ENCODE measurements at places on chromosomes 12 and 14.

GRCh38 chr12:116502141-116502725 is 56.9 kb upstream of the MAP1LC3B2 start:
- no peak for DNase-seq

- DNase-seq, result no peak
These were observed 183.1 kb upstream of the HIF1A start for GRCh38 chr14:61512026-61512834.

DNA sequence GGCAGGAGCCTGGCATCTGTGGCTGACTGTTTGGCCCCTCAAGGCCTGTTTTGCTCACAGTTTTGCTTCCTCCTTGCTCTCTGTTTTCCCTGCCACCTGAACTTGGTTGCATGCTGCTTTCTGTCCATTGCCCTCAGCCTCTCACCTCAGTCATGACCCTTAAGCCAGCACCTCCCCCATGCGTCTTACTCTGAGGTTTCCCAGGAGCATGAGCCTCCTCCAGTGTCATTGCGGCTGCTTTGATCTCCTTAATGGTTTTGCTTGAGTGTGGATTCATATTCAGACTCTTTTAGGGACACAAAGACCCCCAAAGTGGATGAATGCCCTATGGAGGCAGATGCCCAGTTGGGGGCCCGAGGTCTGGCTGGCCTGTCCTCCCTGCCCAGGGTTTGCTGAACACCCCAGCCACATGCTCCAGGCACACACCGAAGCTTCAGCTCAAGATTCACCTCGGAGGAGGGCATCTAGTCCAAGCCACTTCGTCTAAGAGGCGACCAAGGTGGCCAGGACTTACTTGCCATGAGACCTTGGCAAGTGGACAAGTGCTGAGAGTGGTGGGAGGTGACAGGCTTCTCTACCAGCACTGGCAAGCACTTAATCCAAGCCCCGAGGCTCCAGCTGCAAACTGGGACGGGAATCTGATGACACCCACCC is 95.4 kb upstream of the DIO3 start:
- DNase-seq, result no peak

GRCh38 chr12:11578461-11578993 is 70.9 kb upstream of the ETV6 start:
- DNase-seq, result no peak

DNA sequence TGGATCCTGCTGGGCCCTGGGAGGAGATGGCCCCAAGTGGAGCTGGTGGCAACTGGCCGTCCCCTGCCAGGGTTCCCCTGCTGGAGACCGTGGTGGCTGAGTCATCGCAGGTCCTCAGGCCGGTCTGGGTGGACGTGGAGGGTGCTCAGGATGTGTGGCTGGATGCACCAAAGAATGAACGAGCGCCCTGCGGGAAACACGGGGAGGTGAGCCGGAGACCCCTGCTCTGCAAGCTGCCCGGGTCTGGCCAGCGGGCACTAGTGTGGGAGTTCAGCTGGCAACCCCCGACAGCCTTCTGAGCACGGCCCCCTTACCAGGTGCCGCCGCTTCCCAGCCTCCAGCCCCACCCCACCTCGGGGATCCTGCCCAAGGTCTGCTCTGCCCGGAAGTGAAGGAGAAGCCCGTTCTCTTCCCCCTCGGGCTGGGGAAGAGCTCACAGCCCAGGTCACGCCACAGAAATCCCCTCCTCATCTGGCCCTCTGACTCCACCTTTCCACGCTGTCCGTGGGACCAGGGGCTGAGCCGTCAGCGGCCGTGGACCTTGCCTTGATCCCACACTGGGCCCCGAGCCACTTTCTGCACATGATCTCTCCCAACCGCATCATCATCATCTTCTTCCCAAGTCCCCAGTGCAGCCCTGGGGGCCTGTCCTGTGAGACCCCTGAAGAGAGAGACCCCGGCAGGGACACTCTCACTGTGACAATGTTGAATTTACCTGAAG is 165.5 kb downstream of the KIF26A start:
- DNase-seq, result no peak

- DNase-seq, result peak; percentile 46
These were observed 11.4 kb upstream of the DNAL1 start for GRCh38 chr14:73633116-73634010.

- no peak for DNase-seq
These were observed 57.9 kb downstream of the MARK3 start for GRCh38 chr14:103443111-103443510.

DNA sequence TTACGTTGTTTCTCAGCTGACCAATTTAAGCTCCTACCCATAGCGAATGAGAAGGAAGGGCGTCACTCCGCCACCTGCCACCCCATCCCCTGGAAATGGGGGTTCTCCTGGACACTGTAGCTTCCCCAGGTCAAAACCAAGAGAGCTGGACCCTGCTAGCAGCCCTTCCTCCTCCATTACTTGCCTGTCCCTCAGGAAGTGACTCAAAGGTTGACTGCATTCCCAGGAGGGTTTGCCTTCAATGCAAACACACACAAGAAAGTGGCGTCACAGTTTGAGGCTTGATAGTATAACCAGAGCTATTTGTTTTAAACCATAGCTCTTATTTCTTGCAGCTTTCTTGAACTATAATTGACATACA is 79.1 kb downstream of the KCNK13 start:
- DNase-seq, result no peak

DNA sequence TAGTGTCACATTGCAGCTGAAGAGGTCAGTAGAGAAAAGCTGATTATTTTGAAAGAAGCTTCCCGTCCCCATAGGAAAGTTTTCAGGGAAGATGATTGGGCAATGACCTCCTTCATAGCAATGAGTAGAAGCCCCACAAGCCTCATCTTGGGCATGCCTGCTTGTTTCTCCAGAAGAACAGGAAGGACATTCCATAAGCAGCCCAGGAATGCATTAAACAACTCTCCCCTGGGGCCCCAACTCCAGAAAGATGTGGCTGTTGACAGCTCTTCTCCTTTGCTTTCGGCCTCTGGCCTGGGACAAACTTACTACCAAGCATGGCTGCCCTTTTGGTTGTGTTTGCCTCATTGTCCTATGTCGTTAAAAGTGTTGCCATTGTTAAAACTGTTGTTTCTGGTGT is 5.7 kb upstream of the VDR start:
- no peak for DNase-seq

- DNase-seq, result no peak
These were observed 8.3 kb downstream of the ABHD4 start for GRCh38 chr14:22606380-22606779.

DNA sequence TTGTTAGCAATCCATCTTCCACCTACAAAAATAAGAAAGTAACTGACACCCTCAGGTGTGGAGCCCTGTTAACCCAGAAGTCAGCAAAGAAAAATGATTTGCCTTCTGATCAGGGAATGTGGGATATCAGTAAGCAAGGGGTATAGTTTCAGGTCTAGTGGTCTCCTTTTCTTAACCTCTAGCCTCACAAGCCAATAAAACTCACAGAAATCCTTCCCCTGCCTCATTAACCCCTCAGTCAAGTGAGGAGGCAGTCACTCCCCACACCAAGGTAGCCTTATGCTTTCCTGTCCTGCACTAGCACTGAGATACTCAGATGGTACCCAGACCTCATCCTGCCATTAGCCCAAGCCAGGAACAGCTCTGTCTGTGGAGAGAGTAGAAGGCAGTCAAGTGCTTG is 103.4 kb upstream of the VASH1 start:
- no peak for DNase-seq

DNA sequence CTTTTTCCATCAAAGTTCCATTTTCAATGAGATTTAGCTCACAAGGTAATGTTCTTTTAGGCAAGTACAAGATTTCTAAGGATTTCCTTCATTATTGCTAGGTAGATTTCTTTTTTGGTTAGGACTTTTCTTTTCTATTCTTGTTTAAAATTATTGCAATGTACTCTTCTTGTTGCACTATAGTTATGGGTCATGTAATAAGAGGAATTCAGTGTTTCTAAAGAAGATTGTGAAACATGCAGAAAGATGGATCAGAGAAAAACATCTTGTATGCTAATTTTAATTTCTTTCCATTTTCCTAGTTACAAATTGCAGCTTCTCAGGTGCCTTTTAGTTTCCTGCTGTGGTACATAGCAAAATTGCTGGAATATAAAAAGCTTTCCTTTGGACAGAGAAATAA is 56.1 kb downstream of the BTG1 start:
- DNase-seq, result no peak

- no peak for DNase-seq
These were observed 6.0 kb upstream of the CALCOCO1 start for GRCh38 chr12:53733051-53733806.

DNA sequence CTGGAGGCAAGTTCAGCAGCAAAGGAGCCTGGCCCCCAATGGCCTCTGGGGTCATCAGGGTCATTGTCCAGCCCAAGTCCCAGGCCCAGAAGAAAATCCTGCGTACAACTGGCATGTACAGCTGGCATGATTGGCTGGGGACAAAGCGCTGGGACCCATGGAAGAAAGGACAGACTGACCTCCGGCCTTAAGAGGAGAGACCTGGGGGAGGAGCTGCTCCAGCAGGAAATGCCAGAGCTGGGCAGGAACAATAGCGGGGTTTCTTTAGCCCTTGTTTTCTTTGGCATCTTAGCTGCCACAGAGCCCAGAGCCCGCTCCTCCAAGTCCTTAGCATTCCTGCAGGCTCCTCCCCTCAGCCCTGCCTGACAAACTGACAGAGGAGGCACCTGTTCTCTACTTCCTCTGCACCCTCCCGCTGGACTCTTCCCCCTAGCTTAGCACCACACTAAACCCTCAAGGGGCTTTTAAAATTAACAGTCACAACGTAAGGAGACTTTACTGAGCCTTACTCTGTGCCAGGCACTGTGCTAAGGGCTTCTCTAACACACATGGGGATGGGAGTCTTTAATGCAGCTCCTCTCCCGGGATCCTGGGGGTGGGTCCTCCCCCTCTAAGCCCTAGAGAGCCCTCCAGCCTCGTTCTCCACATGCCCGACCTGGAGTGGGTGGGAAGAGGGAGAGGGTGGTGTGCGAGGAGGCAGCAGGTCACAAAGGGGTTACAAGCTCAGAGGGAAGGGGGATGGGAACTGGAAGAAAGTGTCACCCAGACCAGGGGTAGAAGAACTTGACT is 1.8 kb upstream of the AQP5 start:
- DNase-seq, result no peak

- peak; percentile 37 for DNase-seq
These were observed 16.4 kb upstream of the SRRM4 start for GRCh38 chr12:118964988-118965387.

DNA sequence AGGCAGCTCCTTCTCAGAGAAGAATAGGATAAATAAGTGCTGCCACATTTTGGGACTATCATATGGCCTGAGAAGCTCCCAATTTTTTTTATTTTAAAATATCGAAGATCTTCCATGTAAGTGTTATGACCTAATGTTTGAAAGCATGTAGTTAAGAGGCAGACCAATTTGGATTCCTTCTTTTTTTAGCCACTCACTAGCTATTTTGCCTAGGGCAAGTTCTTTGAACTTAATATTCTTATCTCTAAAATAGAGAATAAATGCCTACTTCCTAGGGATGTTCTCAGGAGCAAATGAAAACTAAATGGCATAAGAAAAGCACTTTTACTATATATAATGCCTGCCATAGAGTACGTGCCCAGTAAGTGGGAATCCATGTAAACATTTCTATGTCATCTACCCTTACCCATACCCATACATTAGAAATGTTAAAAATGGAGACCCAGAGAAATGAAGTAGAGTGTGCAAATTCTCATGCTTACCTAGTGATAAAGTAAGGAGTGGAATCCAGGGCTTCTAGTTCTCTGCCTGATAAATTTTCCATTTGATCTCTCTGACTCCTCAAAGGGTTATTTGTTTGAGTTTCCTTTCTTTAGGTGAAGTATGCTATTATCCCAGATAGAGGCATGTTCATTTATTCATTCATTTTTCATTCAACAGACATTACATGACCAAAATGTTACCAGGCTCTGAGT is 148.3 kb downstream of the TGFB3 start:
- no peak for DNase-seq

GRCh38 chr12:89983622-89984021 is 275.0 kb upstream of the ATP2B1 start:
- DNase-seq, result no peak

DNA sequence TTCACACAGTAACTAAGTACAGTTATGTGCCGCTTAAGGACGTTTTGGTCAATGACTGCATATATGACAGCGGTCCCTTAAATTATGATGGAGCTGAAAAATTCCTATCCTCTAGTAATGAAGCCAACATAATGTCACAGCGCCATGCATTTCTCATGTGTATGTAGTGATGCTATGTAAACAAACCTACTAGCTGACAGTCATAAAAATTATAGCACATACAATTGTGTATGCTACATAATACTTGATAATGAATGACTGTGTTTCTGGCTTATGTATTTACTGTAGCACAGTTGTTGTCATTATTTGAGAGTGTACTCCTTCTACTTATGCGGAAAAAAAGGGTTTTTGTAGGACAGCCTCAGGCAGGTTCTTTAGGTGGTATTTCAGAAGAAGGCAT is 99.7 kb downstream of the DACT1 start:
- DNase-seq, result no peak

- no peak for DNase-seq
These were observed 87.3 kb downstream of the PHLDA1 start for GRCh38 chr12:75944097-75944904.

DNA sequence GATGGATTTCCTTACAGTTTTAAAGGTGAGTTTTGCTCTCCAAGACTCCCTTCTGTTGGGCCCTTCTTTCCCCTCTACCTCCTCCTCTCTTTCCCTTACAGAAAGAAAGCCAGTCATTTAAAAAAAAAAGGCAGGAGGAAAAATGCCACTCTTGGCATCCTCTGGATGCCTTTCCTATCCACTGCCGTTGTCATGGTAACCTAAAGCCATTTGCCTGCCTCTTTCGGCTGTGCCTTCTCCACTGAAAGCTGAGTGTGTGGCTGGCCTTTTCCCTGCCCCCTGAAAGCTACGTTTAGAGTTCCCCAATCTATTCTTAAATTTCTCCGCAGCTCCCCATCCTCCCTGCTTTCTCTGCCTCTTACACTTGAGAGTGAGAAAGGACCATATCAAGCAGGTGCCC is 67.1 kb downstream of the TUNAR start:
- DNase-seq, result no peak

DNA sequence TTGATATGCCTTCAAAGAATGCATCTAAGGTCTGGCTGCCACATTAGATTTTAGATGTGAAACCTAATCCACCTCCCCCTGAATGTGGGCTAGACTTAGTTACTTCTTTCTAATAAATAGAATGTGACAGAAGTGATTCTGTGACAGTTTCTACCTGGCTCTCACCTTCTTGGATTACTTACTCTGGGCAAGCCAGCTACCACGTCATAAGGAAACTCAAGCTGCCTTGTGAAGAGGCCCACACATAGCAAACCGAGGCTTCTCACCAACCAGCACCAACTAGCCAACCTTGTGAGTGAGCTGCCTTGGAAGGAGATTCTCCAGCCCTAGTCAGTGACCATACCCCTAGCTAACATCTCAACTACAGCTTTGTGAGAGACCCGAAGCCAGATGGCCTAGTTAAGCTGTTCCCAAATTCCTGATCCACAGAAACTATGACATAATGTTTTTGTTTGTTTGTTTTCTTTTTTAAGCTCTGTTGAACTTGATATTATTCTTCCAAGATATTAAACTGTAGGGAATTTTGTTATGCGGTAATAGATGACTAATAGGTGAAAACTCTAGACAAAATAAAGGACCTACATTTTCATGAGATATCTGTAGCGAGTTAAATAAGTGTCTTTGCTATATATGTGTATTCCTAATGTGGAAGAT is 6.2 kb downstream of the GPR19 start:
- no peak for DNase-seq

GRCh38 chr12:3542911-3543310 is 51.9 kb downstream of the PRMT8 start:
- peak; percentile 23 for DNase-seq

- DNase-seq, result no peak
These were observed at the start of gene OAS2 for GRCh38 chr12:112978163-112979040. Gene OAS2, plus strand, starts transcription at chr12:112978519. Its CDS starts 90 bp downstream, at chr12:112978609.
